ENCODE measurements at places on chromosomes 4 and X.
A peak's percentile ranks its signal among the peaks of the same experiment; 100 is the strongest.

DNA sequence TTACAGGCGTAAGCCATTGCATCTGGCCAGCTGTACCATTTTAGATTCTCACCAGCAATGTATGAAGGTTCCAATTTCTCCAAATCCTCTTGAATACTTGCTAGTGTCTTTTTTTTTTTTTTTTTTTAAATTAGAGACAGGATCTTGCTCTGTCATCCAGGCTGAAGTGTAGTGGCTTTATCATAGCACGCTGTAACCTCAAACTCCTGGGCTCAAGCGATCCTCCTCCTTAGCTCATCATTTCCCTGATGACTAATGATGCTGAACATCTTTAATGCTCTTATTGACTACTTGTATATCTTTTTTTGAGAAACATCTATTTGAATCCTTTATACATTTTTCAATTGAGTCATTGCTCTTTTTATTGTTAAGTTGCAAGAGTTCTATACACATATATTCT is 40.3 kb downstream of the HDAC8 start:
- DNase-seq: no peak

- DNase-seq: no peak
Observed at GRCh38 chr4:156795727-156796126, 175.9 kb downstream of the PDGFC start.

GRCh38 chr4:77007358-77008230 is 58.0 kb downstream of the SEPTIN11 start:
- DNase-seq: no peak

GRCh38 chr4:123398853-123399626 is 2.4 kb downstream of the SPRY1 start:
- peak; percentile 21 for DNase-seq

DNA sequence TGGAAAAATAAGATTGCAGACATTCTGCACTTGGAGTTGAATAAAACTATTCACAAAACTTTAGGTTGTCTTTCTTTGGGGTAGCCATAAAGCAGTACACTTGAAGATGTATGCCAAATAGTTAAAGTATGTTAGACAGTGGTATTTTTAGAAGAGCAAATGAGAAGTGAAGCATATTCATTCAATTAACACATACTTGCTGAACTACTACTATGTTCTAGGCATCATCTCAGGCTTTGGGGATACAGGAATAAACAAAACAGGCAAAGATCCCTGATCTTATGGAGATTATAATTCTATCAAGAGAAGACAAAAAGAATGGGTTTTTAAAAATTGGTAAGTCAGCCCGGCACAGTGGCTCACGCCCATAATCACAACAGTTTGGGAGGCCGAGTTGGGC is 29.0 kb downstream of the RBMX start:
- no peak for DNase-seq

GRCh38 chrX:49762175-49762720 is 66.5 kb upstream of the PAGE1 start:
- no peak for DNase-seq

- DNase-seq: no peak
Observed at GRCh38 chr4:183988874-183989273, 83.8 kb downstream of the STOX2 start.

DNA sequence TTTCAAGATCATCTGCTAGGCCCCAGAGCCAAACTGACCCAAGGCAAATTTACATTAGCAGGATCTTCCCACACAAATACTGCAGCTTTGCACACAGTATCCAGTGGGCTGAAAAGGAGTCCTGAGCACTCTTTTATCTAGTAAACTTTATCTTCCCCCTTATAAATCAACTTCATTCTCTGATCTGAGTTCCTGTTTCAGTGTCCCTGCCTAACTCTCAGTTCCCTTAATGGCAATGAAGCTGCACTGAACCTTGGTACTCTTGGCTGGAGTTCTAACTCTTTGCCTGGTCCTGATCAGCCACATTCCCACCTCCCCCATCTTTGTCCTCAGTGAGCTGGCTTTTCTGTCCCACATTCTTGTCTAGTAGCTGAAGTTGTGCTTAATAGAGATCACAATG is 37.4 kb downstream of the EDA2R start:
- no peak for DNase-seq

DNA sequence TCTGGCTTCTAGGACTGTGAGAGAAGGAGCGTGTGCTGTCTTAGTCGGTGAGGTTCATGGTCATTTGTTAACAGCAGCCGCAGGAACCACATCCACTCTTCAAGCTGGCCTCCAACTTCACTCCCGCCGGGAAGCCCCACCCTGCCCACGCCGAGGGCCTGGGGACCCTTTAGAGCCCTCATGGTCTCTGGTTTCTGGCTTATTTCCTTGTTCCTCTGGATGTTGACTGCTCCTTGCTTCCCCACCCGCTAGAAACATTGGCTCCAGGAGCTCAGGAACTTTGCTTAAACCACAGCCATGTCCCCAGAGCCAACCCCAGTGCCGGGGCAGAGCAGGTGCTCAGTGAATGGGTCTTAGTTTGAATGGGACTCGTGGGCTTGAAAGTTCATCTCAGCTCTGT is 40.8 kb downstream of the HTRA3 start:
- DNase-seq: no peak

DNA sequence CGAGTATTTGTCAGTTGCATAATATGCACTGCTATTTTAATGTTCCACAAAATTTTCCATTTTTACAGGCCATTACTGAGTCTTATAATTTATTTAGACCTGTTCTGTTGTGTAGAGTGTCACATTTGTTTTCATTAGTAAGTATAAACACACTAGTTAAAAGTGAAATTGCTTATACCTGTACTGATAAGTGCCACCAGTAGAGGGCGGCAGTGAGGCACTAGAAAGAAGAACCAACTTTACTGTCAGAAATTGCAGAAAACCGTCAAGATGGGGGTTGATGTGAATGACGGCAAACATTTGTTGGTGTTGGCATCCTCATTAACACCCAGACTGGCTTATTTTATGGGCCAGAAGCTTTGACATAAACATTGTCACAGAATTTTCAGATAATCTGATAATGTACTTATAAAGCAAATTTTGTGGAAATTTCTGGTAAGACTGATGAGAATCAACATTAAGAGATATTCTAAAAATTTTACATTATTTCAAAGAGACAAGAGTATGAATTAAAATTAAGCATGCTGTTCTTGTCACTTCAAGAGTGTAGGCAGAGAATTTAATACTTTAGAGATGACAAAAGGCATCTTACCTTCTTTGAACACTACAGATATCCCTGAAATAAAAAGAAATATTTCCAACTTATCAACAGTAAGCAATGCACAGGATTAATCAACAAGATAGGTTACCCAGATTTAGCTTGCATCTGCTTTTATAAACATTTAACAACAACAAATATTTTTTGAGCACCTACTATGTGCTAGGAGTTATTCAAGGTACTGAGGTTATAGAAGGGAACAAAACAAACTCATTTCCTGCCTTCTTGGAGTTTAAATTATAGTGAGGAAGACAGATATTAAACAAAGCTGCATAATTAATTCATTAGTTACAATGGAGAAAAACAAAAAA is 24.9 kb downstream of the ALPK1 start:
- DNase-seq: peak; percentile 61

DNA sequence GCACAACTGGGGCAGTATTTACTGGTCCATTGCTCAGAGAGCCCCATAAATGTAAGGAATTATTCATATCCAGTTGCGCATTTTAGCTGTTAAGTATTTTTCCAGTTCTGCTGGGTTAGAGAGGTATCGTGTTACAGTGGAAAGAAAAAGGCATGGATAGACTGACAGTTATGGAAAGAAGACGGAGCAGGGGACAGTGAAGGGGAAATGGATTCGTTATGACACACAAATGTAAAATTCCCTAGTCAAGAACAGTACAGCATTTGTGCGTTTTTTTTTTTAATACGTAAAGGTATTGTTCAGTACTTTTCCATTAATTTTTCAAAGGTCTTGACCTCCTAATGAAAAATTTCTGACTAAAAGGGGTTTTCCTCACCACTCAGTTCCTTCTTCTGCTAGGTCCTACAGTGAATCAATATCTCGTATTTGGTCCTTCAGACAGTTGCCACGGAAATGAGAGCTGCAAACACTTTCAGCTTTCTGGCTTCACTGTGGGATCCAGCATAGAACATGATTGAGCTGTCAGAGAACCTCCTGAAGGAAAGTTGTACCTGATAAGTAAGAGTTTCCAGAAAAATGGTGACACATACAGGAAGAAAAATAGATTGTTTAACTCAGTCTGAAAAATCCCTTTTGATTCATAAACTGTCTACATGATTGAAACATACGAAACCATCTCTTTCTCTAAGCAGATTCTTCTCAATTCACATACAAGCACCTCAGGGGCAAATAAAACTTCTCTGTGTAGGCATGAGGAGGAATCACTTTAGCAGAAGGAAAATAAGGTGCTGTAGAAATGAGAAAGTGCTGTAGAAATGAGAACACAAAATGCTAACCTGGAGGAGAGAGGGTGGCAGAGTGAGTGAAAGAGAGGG is 21.8 kb upstream of the BBS12 start:
- no peak for DNase-seq

GRCh38 chrX:1322393-1322792 is 14.2 kb upstream of the IL3RA start:
- DNase-seq: no peak

DNA sequence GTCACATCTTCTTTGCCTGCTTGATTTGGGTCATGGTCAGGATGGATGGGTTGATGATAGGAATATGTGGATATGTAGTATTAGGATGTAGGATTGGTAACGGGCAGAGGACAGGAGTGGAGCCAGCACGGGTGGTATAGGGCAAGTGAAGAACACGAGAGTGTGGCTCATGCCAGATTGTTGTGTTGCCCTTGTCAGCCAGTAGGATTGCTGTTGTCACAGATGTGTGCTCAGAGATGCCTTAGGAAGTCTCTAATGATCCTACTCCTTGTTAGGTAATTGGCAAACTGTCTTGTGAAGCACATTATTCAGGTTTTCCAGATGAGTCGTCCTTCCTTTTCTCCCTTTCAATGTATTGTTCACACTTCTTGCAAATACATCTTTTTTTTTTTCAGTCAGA is 5.5 kb downstream of the ATP10D start:
- DNase-seq: no peak
